ENCODE measurements at places on chromosomes 11 and 22.
A peak's percentile ranks its signal among the peaks of the same experiment; 100 is the strongest.

GRCh38 chr11:64245797-64246620, 734 bp downstream of the PPP1R14B start:
- peak; percentile 89 for DNase-seq

DNA sequence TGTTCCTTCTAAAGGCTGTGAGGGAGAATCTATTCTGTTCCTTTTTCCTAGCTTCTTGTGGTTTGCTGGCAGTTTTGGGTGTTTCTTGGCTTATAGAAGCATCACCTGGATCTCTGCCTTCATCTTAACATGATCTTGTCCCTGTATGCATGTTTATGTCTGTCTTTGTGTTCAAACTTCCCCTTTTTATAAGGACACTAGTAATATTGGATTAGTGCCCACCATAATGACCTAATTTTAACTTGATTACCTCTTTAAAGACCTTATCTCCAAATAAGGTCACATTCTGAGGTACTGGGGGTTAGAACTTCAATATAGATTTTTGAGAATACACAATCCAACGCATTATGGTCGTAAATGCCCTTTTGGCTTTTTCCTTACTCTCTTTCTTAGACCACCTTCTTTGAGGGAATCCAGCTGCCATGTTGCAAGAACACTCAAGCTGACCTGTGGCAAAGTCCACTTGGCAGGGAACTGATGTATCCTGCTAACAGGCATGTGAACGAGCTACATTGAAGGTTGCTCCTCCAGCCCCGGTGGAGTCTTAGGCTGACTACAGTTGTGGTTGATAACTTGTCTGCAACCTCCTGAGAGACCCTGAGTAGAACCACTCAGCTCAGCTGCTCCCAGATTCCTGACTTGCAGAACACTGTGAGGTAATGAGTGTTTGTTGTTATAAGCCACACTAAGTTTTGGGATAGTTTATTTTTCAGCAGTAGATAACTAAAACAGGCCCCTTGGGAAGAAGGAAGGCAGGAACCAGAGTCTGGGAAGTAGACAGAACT, 127.1 kb upstream of the OR9Q1 start:
- no peak for DNase-seq

GRCh38 chr11:132451942-132452601, 1080.2 kb downstream of the OPCML start:
- DNase-seq = no peak

DNA sequence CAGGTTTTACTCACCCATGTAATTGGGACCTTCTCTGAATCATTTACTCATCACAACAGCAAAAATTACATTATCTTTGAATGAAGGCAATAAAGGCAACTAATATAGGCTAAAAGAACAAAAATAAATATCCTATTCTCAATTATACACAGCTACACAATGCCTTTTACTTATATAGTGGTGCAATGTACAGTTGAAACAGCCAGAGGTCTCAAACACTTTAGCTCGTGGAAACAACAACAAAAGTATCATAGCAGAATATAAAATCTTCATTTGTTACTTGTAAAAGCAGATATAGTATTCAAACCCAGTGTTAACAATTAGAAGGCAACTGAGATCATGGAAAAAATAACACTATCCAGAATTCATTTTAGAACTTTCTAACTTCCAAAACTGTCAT, 20.6 kb upstream of the CCDC34 start:
- no peak for DNase-seq

DNA sequence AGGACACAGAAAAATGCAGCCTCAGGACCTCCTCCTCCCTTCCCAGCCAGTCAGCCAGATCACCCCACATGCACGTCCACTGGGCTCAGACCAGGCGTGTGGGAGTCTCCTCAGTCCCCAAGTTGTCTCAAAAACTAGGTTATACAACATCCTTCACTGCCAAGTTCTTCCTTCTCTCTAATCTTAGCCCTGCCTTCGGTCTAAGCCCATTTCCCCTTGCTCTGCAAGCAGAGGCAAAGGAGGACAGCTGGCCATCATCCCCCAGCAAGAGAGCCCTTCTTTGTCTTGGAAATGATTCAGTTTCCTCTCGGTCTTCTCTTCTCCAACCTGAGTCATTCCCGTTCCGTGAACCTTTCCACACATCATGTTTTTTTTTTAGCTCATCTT, 14.0 kb upstream of the NRGN start:
- no peak for DNase-seq

GRCh38 chr11:1072821-1073231, 1.8 kb upstream of the MUC2 start:
- no peak for DNase-seq

- DNase-seq = no peak
These were observed 30.6 kb downstream of the GLB1L2 start for GRCh38 chr11:134362192-134362901.

DNA sequence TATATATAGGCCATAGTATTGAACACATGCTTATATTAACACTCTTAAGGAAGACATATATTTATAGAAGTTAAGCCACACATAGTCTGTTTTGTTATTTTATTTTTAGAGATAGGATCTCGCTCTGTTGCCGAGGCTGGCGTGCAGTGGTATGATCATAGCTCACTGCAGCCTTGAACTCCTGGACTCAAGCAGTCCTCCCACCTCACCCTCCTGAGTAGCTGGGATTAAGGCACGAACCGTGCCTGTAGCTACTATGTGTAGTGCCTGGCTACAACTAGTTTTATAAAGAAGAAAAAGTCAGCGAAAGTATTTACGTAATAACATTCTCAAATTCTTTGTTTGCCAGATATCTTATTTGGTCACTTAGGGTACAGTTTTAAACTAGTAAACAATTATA, 5.6 kb upstream of the UCP2 start:
- DNase-seq = no peak

- DNase-seq = no peak
These were observed 4.7 kb downstream of the CARS1 start for GRCh38 chr11:3052567-3052966.

DNA sequence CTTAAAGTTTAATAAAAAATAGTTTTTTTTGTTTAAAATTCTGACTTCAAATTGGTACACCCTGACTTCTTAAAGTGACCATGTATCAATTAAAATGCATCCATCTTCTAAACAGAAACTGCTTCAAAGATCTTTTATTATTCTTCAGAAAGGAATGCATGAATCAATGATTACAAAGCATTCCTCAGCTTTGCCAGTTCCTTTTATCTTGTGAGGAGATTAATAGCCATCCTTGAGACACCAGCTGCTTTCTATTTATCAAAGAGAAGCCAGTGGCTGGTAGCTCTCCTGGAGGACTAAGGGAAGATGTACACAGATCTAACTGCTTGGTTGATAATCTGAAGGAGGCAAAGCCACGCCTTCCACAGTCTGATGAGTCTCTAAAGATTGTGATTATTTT, 2222.5 kb downstream of the LRRC4C start:
- DNase-seq = no peak

- no peak for DNase-seq
These were observed 904.2 kb upstream of the RAG2 start for GRCh38 chr11:37502202-37502601.

DNA sequence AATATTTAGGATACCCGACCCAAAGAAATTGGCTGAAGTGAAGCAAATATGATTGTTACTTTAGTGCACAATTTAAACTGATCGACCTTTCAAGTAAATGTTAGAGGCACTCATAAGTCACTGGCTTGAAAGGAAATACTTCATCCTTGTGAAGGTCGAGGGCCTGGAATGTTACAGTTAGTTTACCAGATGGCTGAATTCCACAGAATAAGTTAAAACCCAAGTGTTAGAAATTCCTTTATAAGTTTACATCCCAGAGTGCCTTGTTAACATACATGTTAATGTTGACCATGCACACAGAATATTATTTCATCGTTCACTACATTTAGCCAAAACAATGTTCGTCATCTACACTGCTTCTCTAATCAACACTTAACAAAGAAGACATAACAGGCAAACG, 235.5 kb upstream of the ANO3 start:
- DNase-seq = no peak

DNA sequence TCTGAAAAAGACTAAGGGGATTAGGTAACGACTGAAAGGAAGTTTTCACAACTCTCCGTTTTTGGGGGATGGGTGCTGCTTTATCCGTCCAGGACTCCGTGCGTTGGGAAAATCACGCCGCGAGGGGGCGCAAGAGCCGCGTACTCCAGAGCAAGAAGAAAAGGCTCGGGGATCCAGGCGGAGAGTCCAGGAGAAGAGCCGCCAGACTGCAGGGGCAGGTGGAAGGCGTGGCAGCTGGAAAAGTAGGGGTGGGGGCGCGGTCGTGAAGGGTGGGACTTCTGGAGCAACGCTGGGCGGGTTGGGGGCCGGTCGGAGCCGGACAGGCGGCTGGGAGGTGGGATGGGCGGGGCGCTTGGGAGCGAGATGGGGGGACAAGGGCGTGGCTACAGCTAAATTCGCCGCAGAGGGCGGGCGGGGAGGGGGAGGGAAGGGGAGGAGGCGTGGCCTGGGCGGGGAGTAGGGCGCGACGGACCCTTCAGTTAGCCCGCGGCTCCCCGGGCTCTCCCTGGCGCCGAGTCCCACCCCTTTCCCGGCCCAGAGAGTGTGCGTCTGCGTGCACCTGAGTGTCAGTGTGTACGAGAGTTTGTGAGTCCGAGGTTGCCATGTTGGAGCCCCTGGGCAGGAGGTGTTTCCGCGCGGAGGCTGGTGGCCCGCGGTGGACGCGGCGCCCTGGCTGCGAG, 613 bp upstream of the ARHGEF17 start:
- peak; percentile 97 for DNase-seq

DNA sequence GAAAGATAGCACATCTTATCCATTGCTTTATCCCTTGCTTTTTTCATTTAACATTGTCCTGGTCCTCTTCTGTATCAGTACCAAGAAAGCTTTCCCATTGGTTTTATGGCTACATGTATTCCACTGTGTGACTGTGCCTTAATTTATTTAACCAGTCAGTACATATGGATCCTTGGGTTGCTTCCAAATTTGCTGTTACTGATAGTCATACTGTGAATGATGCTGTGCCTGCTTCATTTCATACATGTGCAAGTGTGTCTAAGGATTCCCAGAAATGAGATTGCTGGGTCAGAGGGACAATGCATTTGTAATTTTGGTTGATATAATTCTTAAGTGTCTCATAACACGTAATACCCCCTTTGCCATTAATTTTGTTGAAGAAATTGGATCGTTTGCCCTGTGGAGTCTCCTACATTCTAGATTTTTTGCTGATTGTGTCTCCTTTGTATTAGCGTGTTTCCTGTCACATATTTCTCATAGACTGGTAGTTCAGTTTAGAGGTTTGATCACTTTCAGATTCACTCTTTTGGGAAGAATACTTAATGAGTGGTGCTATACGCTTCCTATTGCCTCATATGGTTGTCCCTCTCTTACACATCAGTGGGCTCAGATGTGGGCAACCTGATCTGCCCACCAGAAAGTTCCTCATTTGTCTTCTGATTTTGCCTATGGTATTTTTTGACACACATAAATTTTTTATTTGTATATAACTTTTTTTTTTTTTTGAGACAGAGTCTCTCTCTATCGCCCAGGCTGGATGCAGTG, 35.3 kb downstream of the MYBPC3 start:
- DNase-seq = no peak

DNA sequence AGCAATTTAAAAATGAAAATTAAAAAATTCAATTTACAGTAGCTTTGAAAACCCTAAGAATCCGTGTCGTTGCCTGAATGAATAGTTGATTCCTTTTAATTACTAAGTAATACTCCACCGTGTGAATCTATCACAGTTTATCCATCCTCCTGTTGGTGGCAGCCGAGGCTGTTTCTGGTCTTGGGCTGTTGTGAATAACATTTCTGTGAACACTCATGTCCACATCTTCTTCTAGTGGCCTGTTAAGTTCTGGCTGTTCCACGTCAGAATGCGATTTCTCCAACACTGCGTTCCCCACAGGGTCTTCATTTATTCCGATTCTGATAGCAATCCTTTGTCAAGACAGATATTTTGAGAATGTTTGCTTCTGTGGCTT, 223.0 kb downstream of the TBC1D22A start:
- no peak for DNase-seq

DNA sequence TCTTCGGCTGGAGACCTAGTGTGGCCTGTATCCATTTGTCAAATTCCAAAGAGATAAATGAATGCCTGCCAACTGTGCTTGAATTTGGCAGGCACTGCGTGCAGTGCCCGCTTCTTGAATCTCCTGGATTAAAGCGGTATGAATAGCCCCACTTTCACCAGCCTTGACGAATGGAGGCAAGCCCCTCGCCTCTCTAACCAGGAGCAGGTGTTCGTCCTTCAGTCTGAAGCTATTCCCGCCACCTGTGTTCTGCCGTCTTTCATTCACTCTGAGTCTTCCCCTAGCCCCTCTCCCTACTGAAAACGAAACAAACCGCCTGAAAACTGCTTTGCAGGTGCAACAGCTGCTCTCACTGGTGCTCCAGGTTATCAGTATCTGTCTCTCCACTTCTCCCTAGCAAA, 11.2 kb downstream of the NLRP14 start:
- no peak for DNase-seq

DNA sequence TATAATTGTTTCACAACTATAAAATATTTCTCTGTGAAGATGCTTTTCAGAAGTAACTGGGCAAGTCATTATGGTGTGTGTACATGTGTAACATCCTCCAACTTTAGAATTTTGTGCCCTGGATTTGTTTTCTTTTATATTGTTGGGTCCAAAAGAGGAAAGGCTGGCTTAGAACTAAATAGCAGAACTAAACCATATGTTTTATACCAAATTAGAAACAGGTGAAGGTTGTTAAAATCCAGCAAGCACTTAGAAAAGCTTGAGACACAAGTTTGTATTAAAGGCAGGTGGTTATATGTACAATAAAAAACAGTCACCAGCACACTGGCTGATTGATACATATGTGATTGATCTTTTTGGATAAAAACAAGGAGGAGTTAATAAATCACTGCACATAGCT, 158.5 kb downstream of the WNT11 start:
- no peak for DNase-seq

DNA sequence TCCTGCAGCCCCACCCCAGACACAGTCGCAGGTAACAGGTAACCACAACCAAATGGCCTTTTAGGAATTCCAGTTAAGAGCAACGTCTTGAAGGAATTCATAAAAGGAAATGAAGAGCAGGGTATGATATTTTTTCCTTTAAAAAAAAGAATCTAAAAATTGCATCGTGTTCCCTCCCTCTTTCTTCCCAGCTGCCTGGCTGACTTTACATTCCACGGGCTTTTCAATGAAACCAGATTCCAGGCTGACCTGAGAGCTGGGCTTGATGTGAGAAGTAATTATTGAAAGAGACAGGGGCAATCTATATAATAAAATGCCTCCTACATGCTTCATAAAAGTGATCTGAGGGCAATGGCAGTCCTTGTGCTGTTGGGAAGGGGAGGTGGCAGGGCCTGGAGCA, 57.3 kb upstream of the EIF3D start:
- DNase-seq = no peak

DNA sequence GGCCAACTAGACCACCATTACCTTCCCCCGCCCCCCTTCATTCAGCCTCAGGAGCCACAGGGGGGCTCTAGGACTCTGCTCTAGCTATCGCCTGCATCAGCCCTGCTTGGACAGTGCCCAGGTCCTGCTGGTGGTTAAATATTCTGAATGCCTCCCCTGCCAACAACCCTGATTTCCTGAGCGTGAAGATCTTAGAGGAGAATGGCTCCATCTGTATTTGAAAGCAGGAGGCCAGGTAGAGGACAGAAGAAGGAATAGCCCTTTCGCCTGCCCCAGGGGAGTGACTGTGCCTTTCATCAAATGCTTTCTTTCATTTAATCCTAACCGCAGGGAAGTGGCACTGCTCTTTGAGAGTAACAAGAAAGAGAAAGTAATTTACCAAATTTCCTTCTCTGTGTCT, 69.2 kb downstream of the ISX start:
- no peak for DNase-seq

GRCh38 chr22:23401111-23401909, 178.8 kb downstream of the IGLL1 start:
- DNase-seq = peak; percentile 27

GRCh38 chr11:18907391-18907790, 31.8 kb downstream of the MRGPRX1 start:
- no peak for DNase-seq
